ENCODE measurements at places on chromosomes 3 and 15. TPM values are rescaled to one million over a fixed set of nuclear protein-coding genes. Genes with fewer than 3 reads are reported as not detected.

P3H2 gene
- 40.1 TPM for total RNA-seq

CPNE4 gene
- not detected for total RNA-seq

PPM1L gene
- total RNA-seq = 1.5 TPM

DNA sequence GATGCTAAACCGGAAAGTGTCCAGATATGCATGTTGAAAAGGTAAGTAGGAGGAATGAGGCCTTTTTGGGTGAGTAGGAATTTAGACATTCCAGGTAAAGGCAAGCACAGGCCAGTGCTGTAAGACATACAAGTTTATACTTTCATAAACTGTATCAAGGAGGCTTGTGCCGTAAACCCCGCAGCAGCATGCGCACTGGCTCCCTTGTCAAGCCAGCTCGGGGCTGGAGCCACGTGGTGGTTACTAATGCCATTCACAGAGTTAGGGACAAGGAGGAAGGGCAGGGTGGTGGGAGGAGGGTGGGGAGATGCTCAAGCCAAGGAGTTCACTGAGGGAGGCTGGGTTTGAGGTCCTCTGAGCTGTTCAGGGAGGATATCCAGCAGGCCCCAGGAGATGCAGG lies 35.8 kb downstream of the PLD1 start:
- DNase-seq = no peak

- DNase-seq = no peak
Measured at GRCh38 chr3:100947119-100947518, 46.1 kb downstream of the ABI3BP start.

DNA sequence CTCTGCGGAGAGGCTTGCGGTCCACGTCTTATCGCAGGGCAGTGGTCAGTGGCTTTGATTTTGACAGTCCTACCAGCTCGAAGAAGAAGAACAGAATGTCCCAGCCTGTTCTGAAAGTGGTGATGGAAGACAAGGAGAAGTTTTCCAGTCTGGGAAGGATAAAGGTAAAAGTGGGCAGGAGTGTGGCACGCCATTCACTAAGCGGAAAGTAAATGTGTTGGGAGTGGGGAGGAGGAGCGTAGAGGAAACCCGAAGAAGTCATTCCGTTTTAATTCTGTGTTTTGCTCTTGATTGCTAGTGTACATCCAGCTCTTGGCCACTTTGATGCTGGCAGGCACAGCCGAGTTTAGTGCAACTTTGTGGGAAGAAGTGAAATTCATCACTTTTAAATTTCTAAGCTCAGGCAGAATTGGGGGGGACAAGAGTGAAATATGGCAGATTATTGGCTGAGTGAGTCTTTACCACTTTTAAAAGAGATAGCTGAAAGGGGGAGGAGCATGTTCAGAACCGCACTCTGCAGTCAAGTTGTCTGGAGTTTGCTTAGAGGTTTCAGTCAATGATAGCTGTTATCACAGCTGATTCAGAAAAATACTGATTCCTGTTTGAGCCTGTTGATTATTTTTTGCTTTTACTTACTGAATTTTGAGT lies 1.8 kb downstream of the ARHGEF26 start:
- DNase-seq = no peak

GPR171 gene
- total RNA-seq = not detected

PAQR5 gene
- total RNA-seq = 1.4 TPM

DNA sequence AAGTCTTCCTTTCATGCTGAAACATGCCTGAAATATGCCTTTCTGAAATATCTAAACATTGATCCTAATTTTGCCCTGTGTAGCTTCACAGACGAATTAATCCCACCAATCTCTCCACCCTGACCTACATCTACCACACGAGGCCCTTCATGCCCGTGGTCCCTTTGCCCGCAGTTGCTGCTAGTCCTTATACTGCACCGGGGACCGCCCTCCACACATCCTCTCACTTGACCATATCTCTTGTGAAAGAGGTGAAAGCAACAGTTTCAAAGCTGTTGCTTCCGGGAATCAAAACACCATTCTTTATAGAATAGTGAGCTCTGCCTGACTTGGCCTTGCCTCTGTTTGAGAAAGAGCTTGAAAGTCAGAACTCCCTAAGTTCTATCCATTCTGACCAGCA lies 499.5 kb downstream of the NTRK3 start:
- no peak for DNase-seq

Measured in HFFc6 (cell line).